ENCODE measurements at places on chromosomes 1 and 21.

DNA sequence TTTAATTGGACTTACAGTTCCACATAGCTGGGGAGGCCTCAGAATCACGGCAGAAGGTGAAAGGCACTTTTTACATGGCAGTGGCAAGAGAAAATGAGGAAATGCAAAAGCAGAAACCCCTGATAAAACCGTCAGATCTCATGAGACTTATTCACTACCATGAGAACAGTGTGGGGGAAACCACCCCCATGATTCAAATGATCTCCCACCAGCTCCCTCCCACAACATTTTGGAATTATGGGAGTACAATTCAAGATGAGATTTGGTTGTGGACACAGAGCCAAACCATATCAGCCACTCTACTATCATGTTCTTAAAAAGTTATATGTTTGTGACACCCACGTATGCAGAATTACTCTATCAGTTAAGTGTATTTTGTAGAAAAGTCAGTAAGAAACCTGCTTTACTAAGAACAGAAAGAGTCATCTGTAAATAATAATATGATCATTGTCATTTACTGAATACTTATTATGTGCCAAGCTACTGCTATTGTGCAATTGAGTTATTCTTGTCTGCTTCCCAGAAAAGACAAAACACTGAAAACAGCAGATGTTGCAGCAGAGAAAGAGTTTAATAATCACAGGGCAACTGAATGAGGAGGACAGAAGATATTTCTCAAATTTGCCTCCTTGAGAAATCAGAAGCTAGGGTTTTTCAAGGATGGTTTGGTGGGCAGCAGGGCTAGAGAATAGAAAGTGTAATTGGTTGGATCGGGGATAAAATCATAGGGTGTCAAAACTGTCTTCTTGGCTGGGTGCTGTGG is 207.7 kb upstream of the FGGY start:
- DNase-seq: no peak

- DNase-seq: no peak
These were observed 60.9 kb upstream of the LAX1 start for GRCh38 chr1:203704120-203704519.

- no peak for DNase-seq
These were observed 640.6 kb downstream of the PTPRU start for GRCh38 chr1:29876902-29877301.

DNA sequence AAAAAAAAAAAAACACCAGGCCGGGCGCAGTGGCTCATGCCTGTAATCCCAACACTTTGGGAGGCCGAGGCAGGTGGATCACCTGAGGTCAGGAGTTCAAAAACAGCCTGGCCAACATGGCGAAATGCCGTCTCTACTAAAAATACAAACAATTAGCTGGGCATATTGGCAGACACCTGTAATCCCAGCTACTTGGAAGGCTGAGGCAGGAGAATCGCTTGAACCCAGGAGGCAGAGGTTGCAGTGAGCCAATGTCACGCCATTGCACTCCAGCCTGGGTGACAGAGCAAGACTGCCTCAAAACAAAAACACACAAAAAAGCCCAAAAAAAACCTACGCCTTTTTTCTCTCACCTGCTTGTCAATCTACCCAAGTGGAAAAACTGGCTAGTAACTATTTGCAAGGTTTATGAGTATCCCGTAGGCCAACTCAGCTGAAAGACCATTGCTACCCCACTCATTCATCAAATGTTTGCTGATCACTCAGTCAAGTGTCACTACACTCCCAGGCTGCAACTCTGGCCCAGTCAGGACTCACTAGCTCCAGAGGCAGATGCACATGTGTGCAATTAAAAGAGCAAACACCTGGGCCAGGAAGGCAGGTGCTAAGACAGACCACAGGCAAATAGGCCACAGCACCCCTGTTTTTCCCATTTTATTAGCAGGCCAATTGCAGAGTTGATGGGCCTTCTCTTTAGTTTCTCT is 2.0 kb downstream of the CSRP1 start:
- no peak for DNase-seq

DNA sequence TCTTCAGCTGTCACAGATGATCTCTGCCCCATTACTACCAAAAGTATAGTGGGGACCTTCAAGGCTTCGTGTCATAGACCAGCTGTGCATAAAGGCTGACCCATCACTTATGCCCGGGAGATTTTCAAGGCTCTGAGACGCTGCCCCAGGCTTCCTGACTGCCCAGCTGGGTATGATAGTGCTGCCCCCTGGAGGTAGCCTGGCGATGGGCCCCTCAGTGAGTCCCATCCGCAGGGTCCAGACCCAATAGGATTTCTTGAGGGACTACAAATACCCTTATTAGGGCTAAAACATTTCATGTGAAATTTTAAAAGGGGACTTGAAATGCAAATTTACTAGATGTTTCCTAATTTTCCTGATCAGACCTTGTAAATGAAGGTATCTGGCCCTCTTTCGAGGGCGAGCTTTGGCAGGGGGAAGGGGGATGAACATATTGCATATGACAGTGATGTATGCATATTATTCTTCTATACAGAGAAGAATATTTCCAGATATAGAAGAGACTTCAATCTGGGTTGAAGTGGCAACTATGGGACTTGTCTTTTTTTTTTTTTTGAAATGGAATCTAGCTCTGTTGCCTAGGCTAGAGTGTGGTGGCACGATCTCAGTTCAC is 11.7 kb upstream of the FCMR start:
- peak; percentile 80 for DNase-seq

GRCh38 chr1:6954591-6954990 is 169.3 kb downstream of the CAMTA1 start:
- DNase-seq: no peak

DNA sequence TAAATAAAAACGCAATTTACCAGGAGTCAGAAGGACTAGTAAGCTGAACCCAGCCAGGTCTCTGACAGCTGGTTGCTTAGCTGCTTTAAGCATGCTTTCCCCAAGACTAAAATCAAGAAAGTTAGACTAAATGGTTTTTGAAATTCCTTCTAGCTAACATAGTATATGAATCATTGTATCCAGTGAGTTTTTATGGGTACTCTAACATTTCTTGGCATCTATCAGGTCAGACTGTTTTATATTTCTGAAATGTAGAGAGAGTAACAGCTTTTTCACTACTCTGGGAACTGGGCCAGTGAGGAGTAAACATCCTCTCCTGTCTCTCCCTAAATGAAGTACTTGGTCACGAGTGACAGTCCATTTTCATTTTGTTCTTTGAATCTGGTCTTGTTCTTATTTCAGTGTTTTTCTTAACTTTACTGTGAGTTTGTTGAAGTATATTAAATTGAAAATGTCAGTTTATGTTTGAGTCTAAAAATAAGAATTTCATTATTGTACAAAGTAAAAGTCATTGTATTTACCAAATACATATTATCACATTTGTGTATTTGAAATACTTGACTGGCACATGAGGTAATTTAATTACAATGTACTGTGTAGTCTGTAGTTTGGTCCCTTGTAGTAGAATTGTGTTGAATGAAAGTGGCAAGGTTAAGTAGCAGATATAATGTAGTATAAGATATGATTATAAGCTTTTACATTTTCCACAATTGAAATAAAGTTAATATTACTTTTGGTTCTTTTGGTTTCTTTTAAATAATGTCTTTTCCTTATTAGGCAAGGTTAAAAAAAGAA is 47.6 kb downstream of the PKN2 start:
- no peak for DNase-seq

DNA sequence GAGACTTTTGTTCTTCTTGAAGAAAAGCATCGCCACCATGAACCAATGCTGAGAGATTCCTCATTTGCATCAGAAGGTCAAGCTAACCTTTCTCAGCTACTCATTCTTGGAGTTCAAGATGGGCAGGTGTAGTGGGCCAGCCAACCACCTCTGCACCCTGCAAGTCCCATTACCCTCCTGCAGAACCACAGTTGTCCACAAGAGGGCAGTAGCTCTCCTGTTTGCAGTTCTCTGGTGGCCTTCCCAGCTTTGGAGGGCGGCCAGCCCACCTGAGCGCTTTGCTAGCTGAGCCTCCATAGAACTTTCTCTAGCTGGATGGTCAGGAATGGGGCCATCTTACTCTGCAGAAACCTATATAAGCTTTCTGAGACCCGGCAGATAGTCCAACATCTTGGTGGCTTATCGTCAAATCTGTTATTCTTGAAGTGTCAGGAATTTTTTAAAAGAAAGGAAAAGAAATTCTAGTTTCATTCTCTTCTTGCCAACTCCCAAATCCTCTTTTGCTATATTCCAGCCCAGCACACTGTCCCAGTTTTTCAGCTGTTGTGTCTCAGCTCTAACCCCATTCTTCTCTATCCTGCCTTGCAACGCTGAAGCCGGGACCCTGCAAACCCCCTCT is 11.0 kb upstream of the LMX1A start:
- DNase-seq: peak; percentile 81

DNA sequence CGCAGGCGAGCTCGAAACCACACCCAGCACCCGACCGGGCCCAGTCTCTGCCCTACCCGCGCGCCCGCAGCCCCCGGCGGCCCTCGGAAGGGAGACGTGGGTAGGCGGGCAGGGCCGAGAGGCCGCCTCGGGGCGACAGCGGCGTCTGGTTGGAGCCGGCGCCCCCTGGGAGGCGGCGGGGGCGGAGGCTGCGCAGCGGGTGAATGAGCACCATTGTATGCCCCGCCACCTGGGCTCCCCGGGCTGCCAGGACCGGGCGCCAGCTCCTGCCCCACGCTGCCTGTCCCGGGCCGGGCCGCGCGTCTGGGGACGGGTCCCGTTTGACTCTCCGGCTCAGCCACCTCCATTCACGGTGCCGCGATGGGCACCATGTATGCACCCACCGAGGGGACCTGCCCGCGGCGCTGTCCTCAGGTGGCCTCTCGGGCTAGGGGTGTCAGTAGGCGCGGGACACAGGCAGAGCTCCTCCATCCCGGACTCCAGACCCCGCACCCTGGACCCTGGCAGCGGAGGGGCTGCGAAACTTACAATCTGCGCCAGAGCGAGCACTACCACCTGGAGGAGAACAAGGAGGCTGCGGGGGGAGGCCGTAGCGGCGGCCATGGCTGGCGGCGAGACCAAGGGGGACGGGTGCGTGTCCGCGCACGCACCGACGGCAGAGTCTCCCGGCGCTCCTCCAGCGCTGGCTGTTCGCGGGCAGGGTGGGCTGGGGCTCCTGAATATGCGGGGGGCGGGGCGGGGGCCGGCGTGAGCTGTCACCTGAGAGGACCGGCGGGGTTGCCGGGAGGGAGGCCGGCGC is at the start of gene COL9A2:
Gene COL9A2, minus strand, starts transcription at position 692 of the 799 bp plus-strand sequence. Its CDS starts 89 bp downstream, at position 603.
- peak; percentile 71 for DNase-seq

DNA sequence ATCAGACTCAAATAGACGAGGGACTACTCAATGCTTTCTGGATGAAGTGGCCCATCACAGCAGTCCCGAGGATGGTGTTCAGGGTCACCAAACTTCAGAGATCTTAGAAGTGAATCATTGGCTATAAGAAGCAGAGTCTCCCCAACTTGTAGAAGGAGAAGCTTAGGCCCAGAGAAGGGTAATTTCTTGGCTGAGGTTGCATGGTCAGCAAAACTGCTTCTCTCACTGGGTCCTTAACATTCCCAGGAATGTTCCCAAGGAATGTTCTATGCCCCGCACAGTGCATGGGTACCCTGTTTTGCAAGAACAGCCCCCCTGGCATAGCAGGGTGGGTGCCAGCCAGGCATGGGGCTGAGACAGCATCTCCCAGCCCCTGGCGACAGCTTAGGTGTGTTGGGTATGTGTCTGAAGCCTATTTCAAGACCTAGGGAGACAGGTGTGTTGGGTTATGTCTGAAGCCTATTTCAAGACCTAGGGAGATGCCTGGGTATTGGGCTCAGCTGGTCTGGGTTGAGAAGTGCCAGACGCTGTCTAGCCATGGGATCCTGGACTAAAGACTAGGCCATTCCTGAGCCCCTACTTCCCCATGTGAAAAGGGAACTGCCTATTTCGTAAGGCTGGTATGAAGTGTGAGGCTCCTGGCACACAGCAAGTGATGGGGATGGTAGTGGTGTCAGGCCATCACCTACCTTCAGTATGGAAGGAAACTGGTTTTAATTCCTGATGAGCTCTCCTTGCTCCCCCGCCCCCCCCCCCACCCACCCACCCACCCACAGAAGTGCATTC is 26.1 kb downstream of the PADI6 start:
- DNase-seq: no peak

DNA sequence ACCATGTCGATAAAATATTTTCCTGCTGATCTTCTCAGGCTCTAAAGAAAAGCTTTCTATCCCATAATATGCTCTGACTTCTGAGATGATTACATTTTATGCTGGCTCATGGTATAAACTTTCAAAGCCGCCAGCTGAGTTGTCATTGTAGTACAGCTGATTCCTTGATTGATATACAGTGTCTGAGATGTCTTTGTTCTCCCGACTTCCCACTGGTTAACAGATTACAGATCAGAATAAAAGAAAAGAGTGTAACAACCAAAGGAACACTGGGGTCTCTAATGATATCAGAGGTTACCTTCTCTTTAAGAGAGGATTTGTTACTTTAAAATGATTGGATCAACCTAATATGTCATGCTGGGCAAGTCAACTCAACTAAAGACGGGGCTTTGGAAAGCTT is 485.4 kb upstream of the LRRC7 start:
- no peak for DNase-seq

GRCh38 chr1:72322910-72323309 is 40.6 kb upstream of the NEGR1 start:
- no peak for DNase-seq

DNA sequence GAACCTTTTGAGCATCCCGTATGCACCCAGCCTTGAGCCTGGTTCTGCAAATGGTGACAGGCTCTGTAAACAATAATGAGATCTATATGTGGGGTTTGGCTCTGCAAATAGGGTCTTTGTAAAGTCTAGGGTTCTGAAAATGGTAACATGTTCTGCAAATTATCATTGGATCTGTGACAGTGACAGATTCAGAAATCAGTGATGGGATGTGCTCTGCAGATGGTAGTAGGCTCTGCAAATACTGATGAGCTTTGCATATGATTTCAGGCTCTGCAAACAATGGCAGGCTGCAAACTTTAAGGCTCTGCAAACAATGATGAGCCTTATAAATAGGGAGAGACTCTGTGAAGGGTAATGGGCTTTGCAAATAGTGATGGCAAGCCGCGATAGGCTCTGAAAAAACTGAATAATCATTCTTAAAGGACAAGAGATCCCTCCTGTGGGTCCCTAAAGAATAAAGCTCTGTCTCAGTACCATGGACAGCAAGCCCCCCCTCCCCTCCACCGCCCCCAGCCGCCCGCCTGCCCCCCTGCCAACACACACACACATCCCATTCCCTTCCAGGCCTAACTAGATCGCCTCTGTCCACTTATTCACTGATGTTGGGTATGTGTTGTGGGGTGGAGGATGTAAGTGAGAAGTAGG is 17.7 kb upstream of the DMBX1 start:
- DNase-seq: no peak

GRCh38 chr1:109765896-109766615 is 2.3 kb upstream of the EPS8L3 start:
- peak; percentile 6 for DNase-seq

DNA sequence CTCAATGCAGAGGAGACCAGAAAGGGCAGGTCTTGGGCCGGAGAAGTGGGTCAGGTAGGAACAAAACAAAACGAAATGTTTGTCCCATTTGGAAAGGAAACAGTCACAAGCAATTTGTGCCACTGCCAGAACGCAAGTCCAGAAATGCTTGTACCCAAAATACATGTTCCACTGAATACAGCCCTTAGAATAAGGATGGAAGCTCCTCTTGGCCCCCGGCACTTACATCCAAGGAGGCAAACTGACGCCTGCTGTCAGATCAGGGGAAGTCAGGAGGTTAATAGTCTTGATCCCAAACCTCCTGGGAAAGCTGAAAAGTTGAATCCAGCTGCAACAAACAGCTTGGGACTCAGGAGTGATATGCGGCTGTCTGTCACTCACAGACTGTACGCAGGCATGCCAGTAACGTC is 75.9 kb upstream of the GALNT2 start:
- DNase-seq: no peak

GRCh38 chr1:237470712-237471338 is 419.9 kb downstream of the ZP4 start:
- DNase-seq: no peak

All from activated CD4-positive, alpha-beta memory T cell treated with anti-CD3 and anti-CD28 coated beads for 36 hours (primary cell).